Renal pelvis (tissue), 12 donors: ENCODE measurements at places on chromosomes 4 and X. TPM values are rescaled to one million over a fixed set of nuclear protein-coding genes. Genes with fewer than 3 reads are reported as not detected.

Gene PAGE2B
- polyA plus RNA-seq, result not detected

Gene HMGB2
- 408 TPM for polyA plus RNA-seq

Gene USP17L15
- polyA plus RNA-seq, result not detected

Gene TMEM154
- polyA plus RNA-seq, result 0.58 TPM

Gene IL1RAPL2
- 1.5 TPM for polyA plus RNA-seq

Gene SLC34A2
- 31.5 TPM for polyA plus RNA-seq

Gene NUP62CL
- 13.0 TPM for polyA plus RNA-seq

Gene SLC49A3
- polyA plus RNA-seq, result 4.1 TPM

GRCh38 chrX:5753291-5753690, 475.4 kb downstream of the NLGN4X start:
- no peak for DNase-seq

DNA sequence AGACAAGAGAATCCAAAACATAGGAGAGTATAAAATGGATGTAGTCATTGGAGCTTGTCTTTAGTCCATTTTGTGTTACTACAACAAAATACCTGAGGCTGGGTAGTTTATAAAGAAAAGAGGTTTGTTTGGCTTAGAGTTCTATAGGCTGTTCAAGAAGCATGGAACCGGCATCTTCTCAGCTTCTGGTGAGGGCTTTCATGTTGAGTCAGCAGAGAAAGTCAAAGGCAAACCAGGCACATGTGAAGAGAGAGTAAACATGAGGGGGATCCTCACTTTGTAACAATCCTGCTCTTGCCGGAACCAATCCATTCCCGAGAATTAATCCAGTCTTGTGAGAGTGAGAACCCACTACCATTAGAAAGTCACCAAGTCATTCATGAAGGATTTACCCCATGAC, 8.1 kb upstream of the HCCS start:
- no peak for DNase-seq

GRCh38 chrX:81215685-81216084, 13.8 kb downstream of the SH3BGRL start:
- DNase-seq, result no peak

DNA sequence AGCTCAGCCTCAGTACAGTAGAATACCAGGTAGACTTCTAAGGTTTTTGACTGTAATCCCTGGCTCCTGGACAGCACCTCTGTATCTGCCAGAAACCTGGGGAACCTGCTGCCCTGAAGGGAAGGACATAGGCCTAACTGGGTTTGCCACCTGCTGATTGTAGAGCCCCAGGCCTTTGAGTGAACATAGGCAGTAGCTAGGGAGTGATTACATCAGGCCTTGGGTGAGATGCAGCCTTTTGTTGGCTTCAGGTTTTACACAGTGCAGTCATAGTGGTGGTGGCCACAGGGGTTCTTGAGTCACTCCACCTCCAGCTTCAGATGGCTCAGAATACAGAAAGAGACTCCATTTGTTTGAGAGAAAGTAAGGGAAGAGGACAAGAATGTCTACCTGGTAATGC, 19.3 kb downstream of the IQCM start:
- no peak for DNase-seq

DNA sequence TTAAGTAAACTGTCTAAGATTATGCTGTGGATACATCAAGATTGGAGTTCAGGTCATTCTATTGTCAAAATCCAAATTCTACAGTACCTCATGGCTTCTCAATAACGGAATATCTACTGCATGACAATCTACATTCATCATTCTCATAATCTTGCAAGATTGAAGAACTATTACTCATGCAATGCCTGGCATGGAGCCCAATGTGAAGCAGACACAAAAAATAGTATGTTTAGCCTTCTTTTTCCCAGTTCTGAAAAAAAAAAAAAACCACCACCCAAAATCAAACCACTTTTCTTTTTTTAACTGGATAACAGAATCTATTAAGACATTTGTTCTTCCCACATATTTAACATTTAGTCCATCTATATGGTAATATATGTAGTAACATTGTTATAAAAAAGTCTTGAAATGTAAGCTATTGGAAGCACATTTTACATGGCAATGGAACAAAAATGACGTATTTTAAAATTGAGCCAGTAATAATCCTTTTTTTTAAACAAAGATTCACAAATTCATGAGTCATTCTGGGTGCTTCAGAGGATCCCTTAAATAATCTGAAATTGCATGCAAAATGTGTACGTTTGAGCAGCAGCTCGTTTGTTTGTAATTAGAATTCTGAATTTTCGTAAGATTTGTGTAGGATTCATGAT, 232.2 kb upstream of the FMR1 start:
- no peak for DNase-seq

DNA sequence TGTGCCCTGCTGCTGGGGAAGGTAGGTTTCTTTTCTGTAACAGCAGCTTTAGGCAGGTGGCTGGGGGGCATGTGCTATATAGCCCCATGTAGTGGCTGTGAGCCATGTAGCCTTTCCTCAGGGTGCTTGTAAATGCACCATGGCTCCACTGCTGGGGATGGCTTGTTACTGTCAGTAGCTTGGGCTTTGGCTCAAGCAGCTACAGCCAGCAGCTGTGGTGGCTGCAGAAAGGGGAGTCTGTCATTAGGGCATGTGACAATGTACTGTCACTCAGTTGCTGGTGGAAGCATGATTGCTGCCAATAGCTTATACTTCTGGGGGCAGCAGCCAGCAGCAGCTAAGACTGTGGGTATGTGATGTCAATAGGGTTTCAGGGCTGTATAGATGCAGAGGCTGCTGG, 33.9 kb upstream of the DDIT4L start:
- no peak for DNase-seq

DNA sequence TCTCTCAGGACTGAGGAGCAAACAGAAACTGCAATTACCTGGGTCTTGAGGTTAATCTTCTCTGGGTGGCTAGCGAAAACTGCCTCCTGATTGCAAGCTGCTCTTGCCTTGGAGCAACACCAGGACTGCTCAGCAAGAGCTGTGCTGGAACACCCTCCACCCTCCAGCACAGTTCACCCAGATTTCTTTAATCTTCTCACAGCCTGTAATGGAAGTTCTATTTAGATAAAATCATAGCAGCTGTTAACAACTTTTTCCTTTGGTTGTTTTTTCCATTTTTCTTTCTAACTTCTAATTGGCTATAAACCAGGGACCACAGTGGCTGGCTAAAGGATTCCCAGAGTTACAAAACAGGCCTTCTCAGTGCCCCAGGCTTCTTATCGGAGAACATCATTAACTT, 36.3 kb downstream of the OPHN1 start:
- no peak for DNase-seq

DNA sequence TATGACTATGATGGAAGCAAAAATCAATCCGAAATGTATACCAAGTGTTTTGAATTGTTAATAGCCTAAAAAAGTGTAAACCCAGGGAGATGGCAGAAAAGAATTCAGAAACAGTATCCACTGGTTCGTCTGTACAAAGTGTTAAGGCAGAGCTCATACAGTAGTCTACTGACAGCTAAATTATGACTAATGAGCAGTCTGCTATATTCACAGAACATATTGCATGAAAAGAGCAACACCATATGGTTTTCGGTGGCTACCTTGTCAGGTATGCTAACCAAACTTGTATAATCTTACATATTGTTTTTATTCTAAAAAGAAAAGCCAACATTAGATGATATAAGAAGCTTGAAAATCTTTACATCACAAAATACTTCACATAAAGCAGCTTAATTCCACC, 18.5 kb downstream of the EPHA5 start:
- no peak for DNase-seq

- DNase-seq, result no peak
Observed at GRCh38 chr4:8414377-8414776, 26.1 kb downstream of the ACOX3 start.

GRCh38 chrX:37420185-37420584, 71.0 kb downstream of the PRRG1 start:
- no peak for DNase-seq

GRCh38 chrX:18075603-18076002, 145.1 kb downstream of the BEND2 start:
- DNase-seq, result no peak
